ENCODE measurements at places on chromosomes 7 and 10.

GRCh38 chr10:35133586-35133985 is 6.9 kb downstream of the CREM start:
- DNase-seq = no peak

DNA sequence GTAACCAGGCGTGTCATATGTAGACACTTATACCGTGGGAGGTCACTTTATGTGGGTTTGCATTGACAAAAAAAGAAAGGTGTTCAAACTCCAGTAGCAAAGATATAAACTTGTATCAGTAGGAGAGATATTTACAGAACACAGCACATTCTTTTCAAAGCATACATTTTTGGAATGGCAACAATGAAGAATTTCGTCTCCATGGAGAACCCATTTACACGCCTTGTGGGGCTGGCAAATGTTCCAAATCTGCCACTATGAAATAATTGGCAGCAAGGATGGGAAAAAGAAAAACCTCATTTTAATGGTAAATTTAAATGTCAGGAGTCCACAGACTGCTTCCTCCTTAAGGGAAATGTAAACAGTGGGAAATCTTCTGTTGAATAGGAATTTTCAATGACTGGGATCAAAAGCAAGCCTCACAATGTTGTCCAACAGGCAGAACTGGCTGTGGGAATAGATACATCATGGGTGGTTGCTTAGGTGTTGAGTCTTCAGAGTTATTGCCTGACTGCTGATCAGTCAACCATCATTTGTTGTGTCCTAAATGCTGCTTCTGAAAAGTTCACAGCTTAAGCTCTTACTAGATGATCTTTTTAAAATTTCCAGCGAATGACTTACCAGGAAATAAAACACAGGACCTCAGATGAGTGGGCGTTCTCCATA is 256.6 kb upstream of the SEMA3C start:
- DNase-seq = no peak

GRCh38 chr7:50474382-50475160 is 24.4 kb upstream of the FIGNL1 start:
- DNase-seq = no peak

DNA sequence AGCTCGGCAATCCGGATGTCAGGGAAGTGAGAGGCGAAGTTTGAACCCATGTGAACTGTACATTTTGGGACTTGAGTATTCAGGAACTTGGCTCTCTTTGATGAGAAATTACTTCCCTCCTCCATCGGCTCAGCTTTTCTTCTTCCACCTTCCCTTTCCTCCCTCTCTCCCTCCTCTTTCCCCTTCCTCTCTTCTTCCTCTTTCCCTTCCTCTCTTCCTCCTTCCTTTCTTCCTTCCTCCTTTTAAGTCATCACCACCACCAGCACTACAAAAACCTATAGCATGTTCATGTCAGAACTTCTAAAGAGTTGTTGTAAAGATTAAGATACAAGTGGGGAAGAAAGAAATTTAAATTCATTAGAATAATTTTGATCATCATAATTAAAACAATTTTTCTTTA is 31.9 kb upstream of the CDHR3 start:
- no peak for DNase-seq

DNA sequence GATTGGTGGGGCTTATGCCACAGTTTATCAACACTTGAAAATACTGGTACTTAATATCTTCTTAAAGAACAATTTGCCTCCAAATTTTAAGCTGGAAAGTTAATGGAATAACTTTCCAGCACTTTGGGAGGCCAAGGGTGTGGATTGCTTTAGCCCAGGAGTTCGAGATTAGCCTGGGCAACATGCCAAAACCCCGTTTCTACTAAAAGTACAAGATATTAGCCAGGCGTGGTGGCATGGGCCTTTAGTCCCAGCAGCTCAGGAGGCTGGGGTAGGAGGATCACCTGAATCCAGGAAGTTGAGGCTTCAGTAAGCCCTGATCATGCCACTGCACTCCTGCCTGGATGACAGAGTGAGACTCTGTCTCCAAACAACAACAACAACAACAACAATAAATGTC is 56.0 kb downstream of the PRF1 start:
- DNase-seq = no peak

DNA sequence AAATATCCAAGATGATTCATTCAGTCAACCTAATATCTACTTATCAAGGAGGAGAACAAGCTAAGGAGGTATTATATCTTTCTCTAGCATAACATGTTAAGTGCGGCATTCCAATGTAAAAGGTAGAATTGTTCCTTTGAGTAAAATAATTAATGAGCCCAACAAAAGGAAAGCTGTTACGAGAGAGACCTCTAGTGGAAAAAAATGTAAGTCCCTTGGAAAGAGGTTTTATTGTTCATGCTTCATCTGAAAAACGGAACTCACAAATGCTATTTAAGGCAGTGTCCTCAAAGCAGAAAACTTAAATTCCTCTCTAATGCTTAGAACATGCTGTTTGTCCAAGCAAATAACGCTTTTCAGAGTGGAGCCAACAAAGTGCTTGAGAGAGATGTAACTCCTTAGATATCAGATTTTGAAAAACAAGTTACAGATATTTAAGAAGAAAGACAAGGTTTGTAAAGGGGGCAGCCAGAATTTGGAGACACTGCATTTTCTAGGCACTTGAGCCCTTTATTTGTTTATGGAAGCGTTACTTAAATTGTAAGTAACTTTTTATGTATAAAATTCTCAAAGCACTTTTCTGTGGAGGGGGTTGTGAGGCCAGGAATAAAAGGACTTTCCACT is 119.9 kb downstream of the TFEC start:
- DNase-seq = peak; percentile 60

DNA sequence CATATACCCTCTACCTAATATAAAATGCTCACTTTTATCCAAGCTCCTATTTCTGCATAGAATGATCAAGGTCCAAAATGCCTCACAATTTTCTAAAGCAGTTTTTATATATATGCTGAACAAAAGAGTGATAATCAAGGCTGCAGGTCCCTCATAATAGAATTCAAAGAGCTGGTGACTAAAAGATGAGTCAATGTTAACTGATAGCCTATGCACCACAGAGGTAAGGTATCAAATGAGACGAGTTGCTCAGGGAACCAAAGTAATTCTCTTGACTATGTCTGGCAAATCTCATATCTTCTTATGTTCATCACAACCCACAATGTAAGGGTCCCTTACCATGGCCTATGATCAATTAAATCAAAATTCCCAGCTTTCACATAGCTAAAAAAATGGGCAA is 15.2 kb downstream of the PDZD8 start:
- DNase-seq = peak; percentile 64

DNA sequence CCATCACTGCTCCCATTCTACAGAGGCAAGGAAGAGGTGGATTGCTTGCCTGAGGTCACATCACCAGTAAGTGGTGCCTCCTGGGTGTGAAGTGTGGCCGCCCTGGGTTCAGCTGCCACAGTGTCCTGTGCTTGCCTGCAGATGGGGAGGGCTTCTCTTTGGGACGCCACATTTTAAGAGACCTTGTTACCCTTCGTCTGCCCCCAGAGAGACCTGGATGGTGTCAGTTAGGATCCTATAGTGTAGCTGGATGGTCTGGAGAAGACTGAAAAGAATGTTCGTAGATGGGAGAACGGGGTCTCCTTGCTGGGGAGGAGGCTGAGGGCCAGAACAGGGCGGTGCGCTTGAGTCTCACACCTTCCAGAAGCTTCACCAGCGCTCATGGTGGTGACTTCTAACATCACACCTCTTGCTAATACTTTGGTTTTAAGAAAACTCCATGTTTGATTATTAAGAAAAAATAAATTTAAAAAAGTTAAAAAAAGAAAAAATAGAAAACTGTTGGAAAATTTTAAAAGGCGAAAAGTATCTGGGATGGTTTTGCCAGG is 2.3 kb downstream of the DOCK1 start:
- no peak for DNase-seq

GRCh38 chr10:129892548-129893052 is 71.5 kb downstream of the EBF3 start:
- no peak for DNase-seq

- DNase-seq = no peak
Observed at GRCh38 chr7:22343071-22343470, 13.9 kb downstream of the RAPGEF5 start.

DNA sequence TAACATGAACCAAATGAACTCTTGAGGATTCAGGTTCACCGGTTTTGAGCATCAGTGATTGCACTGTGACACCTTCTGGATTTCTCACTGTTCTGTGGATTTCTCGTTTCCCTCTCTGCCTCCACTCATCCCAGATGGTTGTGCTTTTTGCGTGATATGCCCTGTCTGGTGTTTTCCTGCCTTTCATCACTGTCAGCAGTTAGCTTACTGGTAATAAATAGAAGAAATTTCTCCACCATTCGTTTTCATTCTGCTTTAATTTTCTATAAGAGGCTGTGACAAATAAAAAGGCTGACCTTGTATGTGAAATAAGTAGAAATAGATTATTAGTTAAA is 16.2 kb downstream of the BPGM start:
- no peak for DNase-seq

GRCh38 chr10:114711176-114711868 is 53.2 kb upstream of the ABLIM1 start:
- no peak for DNase-seq

DNA sequence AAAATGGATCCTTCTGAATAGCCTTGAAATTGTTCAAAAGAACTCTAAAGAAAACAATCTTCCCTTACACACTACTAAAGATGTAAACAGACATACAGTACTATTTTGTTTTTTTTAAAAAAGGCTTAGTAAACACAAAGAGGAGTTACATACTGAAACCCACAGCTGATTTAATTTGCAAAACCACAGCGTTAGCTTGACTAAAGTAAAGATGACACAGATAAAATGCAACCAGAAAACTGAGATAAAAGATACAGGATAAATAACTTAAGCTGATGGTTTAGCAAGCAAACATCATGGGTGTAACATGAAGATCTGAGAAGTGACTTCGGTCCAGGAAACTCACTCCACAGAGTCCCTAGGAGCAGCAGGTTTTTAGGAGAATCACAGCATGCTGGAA is 21.8 kb downstream of the PRKCQ start:
- no peak for DNase-seq

DNA sequence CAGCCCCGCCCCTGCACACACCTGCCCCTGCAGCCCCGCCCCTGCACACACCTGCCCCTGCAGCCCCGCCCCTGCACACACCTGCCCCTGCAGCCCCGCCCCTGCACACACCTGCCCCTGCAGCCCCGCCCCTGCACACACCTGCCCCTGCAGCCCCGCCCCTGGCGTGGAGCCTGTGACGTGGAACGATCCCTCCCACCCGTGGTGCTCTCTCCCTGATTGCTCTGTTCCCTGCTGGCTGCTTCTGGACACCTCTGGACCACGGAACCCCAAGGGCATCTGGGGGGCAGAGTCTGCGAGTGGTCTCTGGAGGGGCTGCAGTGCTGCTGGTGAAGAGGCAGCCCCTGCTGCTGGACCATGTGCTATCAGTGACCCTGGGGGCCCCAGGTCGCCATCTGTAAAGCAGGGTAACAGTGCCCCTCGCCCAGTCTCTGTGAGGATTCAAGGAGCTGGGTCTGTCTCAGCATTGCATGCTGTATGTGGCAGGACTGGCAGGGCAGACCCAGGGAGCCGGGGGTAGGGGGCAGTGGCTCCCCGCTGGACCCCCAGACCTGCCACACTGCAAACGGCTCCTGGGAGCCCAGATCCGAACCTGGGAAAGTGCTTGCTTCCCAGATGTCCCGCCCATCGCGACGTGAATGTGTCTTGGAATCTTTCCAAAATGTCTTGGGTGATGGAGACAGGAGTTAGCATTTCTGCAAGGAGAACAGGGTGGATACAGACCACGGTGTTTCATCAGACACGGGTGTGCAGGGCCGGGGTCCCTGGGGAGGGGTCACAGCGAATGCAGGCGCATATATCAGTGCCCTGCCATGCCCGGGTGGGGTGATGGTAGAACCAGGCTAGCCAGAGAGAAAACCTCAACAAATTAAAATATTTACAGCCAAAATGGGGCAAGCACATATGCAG is 27.9 kb upstream of the NKX6-2 start:
- DNase-seq = no peak

DNA sequence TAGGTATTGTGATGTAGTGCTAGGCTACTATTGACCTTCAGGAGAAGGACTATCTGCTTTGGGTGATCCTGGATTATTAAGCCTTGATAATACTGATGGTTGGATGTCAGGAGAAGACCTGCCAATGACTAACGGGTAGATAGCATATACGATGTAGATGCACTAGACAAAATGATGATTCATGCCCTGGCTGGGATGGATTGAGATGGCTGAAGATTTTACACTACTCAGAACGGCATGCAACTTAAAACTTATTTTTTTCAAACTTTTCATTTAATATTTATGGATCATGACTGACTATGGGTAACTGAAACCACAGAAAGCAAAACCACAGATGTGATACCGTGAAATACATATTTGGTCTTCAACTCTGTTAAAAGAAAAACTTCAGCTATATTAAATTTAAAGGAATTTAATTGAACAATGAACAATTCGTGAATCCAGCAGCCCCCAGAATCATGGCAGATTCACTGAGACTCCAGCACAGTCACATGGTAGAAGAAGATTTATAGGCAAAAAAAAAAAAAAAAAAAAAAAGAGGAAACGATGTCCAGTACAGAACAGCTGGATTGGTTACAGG is 124.6 kb upstream of the CDK13 start:
- peak; percentile 46 for DNase-seq

- DNase-seq = no peak
Observed at GRCh38 chr10:59373071-59373470, 10.7 kb upstream of the FAM13C start.

DNA sequence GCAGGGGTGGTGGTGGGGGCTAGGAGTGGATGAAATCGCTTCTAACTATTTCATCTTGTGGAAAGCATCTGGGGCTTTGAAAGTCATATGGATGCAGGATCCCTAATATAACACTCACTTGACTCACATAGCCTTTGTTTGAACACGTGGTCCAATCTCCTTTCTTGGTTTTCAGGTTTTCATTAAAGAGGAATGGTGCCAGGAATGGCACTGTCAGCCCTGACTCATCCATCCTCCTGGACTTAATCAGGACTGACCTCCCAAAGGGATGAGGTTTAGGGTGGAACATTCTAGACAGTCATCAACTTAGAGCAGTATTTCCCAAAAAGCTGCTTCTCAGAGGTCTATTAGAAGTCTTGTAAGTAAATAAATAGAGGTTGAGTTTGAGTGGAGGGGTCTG is 162.0 kb upstream of the PLXNA4 start:
- peak; percentile 89 for DNase-seq

DNA sequence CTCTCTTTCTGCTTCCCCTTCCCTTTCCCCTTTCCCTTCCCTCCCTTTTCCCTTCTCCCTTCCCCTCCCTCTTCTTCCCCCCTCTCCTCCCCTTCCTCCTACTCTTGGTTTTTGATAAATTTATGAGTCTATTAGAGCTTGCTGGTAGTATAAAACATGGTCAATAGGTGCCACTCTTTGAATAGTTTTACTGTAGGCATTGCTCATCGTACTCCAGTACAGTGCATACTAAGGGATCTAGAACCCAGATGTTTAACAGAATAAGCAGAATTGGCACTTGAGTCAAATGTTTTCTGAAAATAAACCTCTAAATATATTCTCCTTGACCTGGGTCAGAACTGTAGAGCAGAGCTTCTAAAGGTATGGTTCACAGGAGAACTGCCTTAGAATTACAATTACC is 126.7 kb downstream of the SORCS3 start:
- no peak for DNase-seq

DNA sequence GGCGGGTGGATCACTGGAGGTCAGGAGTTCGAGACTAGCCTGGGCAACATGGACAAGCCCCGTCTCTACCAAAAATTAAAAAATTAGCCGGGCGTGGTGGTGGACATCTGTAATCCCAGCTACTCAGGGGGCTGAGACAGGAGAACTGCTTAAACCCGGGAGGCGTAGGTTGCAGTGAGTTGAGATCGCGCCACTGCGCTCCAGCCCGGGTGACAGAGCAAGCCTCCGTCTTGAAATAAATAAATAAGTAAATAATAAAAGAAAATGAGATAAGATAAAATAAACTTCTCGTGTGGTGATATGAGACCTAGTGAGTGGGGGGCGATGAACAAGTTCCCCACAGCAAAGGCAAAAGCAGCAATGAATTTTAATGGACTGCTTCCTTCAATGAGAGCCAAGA is 33.6 kb upstream of the LMTK2 start:
- no peak for DNase-seq

Data from ELR (cell line).